ENCODE measurements at places on chromosomes 7 and 10.

- DNase-seq: no peak
Measured at GRCh38 chr7:38615665-38616064, 15.5 kb downstream of the AMPH start.

- no peak for DNase-seq
Measured at GRCh38 chr10:113084031-113084430, 134.0 kb downstream of the TCF7L2 start.

GRCh38 chr10:26269754-26270153, 53.2 kb downstream of the GAD2 start:
- DNase-seq: peak; percentile 9

- no peak for DNase-seq
Measured at GRCh38 chr10:14528450-14528849, 197.7 kb upstream of the FRMD4A start.

- no peak for DNase-seq
Measured at GRCh38 chr10:62053860-62054259, 152.4 kb downstream of the ARID5B start.

DNA sequence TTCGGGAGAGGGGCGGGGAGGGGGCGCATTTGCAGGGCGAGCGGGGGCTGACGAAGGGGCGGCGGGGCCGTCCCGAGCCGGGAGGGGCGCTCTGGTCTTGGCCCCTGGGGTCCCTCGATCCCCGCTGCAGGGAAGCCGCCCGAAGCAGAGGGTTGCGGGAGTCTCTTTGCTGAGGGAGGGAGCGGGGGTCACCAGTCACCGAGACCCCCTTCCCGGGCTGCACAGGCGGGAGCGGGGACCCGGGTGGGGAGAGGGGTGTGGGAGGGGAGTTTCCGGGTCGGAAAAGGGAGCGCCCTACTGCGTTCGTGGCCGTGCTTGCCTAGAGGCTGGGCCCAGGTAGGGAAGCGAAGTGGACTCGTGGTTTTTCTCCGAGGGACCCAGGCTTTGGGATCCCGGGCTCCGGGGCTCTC, 422 bp downstream of the AP1S1 start:
- no peak for DNase-seq

GRCh38 chr10:130352291-130352645, 216.1 kb downstream of the GLRX3 start:
- DNase-seq: no peak

DNA sequence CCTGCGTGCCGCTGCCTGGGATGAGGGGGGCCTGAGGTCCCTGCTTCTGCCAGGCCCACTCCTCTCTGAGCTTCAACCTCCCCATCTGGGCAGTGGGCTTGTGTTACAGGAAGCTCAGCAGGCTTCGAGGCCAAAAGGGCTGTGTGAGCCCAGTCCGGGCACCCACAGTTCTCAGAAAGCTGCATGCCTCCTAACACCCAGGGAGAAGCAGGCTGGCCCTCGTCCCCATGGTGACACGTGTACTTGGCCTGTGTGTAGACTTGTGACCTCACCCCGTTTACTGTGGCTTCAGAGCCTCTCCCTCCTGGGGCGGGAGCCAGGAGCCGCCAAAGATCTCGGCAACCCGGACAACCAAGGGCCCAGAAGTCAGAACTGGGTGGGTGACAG, 2.2 kb upstream of the GRIFIN start:
- no peak for DNase-seq

GRCh38 chr7:30563326-30563942, 31.2 kb upstream of the GARS1 start:
- DNase-seq: no peak

DNA sequence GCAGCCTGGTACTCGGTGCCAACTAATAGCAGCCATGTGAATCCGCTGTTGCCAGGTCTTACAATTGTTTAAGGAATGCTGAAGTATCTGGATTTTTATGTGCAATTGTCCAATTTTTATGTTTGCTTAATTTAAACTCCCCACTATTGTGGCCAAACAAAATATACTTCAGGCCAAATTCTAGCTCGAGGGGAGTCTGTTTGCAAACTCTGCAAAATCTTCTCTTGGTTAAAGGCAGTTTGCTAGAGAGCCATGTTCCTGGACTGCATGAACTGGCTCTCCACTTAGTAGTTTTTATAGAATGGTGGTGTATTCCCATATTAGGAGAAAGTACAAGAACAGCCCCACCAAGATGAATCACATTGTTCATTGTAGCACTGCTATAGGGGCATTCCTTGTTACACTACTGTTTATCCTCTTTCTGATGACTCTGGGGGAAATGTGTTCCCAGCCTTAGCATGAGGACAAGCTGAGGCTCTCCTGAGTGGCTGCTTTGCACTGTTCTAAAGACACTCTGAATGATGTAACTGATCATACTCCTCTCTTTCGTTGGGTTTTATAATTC, 178.0 kb upstream of the GLI3 start:
- no peak for DNase-seq

DNA sequence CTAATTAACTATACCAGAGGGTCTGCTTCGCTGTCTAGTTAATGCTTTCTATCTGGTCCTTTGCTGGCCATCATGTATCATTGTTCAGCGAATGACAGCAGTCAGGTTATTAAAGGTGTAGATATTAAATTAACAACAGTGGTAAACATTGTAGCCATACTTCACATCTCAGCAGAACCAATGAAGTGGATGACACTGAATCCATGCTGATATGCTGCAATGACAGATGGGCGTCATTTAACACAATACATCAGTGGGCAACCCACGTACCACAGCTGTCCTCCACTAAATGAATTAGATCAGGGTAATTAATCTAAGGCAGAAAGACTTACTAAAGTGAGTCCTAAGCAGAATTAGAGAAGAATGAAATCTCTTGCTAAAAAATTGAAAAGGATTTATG, 767.2 kb downstream of the NXPH1 start:
- no peak for DNase-seq

GRCh38 chr10:74310652-74311257, 159.7 kb downstream of the ADK start:
- no peak for DNase-seq

GRCh38 chr7:150468241-150468640, 17.8 kb downstream of the GIMAP8 start:
- DNase-seq: no peak

DNA sequence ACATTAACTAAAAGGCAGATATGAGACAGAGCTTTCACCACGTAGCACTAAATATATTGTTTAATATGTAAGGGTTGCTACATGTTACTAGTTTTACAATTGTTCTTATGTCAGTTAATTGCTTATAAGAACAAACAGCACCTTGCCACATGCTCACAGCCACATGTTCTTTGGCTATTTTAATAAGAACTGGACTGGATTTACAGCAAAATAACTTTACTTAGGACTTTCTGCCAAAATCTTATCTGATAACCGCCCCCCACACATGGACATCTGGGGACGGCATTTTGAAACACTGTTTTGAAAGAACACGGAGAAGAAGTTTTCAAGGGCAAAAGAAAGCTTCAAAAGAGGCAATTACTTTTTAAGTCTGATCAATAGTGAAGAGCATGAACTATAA, 45.3 kb downstream of the JAZF1 start:
- no peak for DNase-seq

- no peak for DNase-seq
Measured at GRCh38 chr10:92891885-92892690, 43.8 kb downstream of the EXOC6 start.

- peak; percentile 22 for DNase-seq
Measured at GRCh38 chr7:154743206-154743605, 259.7 kb downstream of the PAXIP1 start.

- no peak for DNase-seq
Measured at GRCh38 chr10:47325303-47326291, 3.3 kb downstream of the GDF2 start.

- no peak for DNase-seq
Measured at GRCh38 chr7:151699928-151700319, 177.0 kb downstream of the PRKAG2 start.

DNA sequence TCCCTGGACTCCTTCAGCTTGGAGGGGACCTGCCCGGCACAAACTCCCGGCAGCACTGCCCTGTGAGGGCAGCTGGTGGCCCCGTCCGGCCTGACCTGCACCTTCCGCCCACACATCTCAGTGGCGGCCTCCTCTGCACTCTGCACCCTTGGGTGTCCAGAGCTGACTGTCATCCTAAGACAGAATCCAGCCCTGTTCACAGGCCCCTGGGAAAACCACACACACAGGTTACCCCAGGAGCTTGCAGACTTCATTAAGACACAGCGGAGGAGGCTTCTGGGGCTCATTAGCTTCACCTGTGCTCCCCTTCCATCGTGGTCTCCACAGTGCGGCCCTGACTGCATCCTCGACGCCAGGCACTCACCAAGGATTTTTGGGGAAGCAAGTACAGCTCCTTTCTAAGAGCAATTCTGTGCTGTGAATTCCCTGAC, 51.5 kb upstream of the SHH start:
- DNase-seq: no peak

GRCh38 chr7:77205706-77206105, 6.1 kb upstream of the FGL2 start:
- no peak for DNase-seq

DNA sequence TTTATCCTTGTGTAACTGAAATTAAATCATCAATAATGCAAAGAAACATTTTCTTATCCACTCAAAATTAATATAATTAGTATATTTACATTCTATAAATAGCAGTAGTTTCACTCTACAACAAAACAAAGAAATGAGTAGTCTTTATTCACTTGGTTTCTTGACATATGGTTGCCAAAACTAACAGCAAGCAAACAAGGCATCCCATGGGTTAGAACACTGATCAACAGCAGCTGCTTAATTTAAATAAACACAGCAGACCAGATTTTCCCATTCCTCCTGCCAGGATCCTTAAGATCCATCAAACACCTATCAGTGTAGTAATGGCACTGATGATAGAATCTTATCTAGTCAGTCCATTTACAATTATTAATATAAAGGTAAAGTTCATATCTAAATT, 22.1 kb downstream of the NCAPG2 start:
- DNase-seq: no peak

GRCh38 chr7:102072636-102073209, 213.9 kb upstream of the SH2B2 start:
- DNase-seq: no peak

- DNase-seq: peak; percentile 37
Measured at GRCh38 chr10:28381903-28382347, 79.1 kb upstream of the MPP7 start.

All from hippocampal formation (tissue), 2 donors.